Hindlimb muscle (tissue), 1 donor: ENCODE measurements at places on chromosomes 6 and 20. TPM values are rescaled to one million over a fixed set of nuclear protein-coding genes. Genes with fewer than 3 reads are reported as not detected.

The LGSN gene
- not detected for polyA plus RNA-seq

The PRKN gene
- polyA plus RNA-seq = 4.5 TPM

The CST1 gene
- polyA plus RNA-seq = not detected

The LINC00237 gene
- not detected for polyA plus RNA-seq

The CFB gene
- polyA plus RNA-seq = 1.7 TPM

The HSPA12B gene
- polyA plus RNA-seq = 25.5 TPM
